ENCODE measurements at places on chromosomes 5 and 9.

DNA sequence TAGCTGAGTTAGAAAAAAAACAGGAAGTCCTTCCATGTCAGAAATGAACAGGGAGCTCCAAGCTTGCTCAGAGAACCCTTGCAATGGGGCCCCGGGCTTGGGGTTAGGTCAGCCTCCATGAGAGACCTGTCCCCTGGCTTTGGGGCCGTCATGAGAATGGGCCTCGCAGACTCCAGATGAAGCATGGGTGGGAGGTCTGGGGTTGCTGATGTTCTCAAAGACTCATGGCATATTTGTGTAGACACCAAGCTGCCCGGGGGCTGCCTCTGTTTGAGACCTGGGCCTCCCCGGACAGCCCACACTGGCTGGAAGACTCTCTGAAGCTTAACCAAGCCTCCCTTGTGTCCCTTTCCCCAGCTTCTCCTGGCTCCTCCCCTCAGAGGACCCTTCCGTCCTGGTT lies 186.3 kb downstream of the IRX2 start:
- no peak for DNase-seq

DNA sequence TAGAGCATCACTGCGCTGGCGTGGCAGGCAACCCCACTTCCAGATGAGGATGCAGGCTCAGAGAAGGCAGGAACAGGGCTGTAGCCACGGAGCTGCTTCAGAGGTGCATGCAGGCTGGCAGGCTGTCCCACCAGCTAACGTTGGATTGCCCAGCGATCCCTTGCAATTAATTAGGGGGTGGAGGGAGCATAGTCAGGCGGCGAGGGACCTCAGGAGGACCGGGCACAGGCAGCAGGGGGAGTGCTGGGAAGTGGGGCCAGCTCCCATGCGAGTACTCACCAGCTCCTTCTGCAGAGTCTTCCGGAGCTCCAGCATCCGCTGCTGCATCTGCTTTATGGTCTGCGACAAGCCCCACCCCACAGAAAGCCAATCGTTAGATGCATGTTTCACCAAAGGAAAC lies 20.3 kb downstream of the ARPC5L start:
- no peak for DNase-seq

DNA sequence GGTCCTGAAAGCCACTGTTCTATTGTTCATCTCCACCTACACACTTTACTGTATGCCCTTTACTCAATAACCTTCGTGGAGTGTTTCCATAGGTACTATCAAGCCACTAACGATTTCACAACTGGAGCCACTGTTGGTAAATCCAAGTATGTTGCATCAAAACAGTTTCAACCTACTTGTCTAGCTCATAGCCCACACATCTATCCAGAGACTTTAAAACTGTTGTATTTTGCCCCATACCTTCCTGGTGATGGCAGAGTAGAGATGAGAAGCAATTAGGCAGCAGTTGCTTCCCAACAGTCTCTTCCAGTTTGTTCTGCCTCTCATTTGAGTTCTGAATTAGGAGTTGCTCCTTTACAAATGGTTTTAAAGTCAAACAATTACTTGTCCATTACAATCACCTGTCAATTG lies 607 bp downstream of the FAXDC2 start:
- no peak for DNase-seq

DNA sequence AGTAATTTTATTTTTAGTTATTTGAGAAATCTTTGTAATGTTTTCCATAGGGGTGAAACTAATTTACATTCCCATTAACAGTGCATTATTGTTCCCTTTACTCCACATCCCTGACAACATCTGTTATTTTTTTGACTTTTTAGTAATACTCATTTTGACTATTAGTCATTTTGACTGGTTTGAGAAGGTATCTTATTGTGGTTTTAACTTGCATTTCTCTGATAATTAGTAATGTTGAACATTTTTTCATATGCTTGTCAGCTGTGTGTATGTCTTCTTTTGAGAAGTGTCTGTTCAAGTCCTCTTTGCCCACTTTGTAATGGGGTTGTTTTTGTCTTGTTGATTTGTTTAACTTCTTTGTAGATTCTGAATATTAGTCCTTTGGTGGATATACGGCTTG lies 27.5 kb downstream of the CCDC152 start:
- no peak for DNase-seq

GRCh38 chr5:55052383-55052931 lies 28.4 kb downstream of the GZMK start:
- DNase-seq = no peak

DNA sequence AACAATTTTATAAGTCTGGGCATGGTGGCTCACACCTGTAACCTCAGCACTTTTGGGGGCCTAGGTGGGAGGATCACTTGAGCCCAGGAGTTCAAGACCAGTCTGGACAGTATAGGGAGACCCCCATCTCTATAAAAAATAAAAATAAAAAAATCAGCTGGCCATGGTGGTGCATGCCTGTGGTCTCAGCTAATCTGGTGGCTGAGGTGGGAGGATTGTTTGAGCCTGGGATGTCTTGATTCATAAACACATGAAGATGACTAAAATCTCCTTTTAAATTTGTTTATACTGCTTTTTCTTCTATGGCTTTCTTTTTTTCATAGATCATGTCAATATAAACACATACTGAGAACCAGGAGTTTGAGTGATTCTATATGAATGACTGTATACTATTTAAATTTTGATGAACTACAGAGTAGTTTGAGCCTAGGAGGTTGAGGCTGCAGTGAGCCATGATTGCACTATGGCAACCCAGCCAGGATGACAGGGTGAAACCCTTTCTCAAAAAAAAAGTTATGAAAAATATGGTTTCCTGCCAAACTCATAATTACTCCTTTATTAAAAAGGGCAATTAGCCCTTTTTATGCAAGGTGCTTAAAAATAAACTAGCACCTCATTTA lies 14.2 kb downstream of the RIC1 start:
- no peak for DNase-seq

Data from NCI-H82 (cell line).